ENCODE measurements at places on chromosomes 3 and 15.

GRCh38 chr15:92770641-92771040 lies 115.1 kb upstream of the FAM174B start:
- no peak for DNase-seq

DNA sequence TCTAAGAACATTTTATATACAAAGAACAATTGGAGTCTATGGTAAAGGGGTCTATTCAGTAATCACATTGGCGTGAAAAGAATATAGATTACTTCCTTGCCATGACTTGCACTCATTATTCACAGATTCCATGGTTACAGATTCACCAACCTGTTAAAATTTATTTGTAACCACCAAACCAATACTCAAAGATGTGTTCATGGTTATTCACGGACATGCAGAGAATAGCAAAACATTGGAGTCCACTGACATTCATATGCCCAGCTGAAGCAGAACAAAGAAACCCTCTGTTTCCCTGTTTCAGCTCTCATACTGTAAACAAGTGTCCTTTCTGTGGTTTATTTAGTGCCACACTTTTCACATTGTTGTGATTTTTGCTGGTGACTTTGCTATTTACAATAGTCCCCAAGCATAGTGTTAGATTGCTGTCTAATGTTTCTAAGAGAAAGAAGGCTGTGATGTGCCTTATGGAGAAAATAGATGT lies 185.8 kb upstream of the TTC14 start:
- no peak for DNase-seq

- DNase-seq = no peak
Measured at GRCh38 chr3:112364291-112364690, 31.3 kb downstream of the CD200 start.

DNA sequence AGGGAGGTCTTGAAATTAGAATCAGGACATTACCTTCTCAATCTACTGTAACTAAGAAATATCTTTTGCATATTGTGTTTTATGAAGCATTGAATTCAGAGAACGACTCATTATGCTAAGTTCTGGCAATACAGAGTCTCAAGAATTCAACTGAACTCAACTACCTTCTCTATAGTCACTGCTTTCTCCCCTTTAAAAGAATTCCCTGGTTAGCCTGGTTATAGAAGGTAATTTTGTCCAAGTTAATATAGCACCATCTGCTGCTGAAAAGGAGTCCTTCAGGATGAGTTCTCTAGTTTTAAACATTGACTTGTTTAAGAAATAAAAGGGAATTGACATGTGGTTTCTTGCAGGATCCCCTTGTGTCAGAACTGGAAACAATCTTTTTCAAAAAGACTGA lies 60.2 kb downstream of the IL16 start:
- no peak for DNase-seq

DNA sequence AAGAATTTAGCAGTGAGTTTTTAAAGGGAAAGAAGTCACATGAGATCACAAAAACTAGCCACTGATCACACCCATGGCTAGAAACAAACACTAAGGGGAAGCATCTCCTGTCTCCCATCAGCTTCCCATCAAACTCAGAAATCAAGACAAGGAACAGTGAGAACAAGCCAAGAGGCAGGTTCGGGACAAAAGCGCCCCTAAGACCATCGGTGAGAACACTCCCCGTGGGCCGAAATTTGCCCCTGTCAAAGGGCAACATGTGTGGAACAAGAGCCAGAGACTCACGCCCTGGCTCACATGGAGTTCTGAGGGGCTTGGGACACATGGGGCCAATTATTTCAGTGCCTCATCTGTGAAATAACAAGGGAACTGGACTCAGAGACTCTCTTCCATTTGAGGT lies 49.1 kb downstream of the LRIG1 start:
- no peak for DNase-seq

GRCh38 chr15:70180186-70180875 lies 82.6 kb upstream of the TLE3 start:
- no peak for DNase-seq

- DNase-seq = no peak
Measured at GRCh38 chr3:71356265-71356664, 227.3 kb downstream of the FOXP1 start.
